Renal pelvis (tissue), 12 donors: ENCODE measurements at places on chromosomes 1 and 21. TPM values are rescaled to one million over a fixed set of nuclear protein-coding genes. Genes with fewer than 3 reads are reported as not detected.
A peak's percentile ranks its signal among the peaks of the same experiment; 100 is the strongest.

The GPA33 gene
- polyA plus RNA-seq: 1.8 TPM

The PPIAL4G gene
- 0.07 TPM for polyA plus RNA-seq

The KHDRBS1 gene
- 237 TPM for polyA plus RNA-seq

- no peak for DNase-seq
Observed at GRCh38 chr1:164592634-164593033, 33.6 kb downstream of the PBX1 start.

DNA sequence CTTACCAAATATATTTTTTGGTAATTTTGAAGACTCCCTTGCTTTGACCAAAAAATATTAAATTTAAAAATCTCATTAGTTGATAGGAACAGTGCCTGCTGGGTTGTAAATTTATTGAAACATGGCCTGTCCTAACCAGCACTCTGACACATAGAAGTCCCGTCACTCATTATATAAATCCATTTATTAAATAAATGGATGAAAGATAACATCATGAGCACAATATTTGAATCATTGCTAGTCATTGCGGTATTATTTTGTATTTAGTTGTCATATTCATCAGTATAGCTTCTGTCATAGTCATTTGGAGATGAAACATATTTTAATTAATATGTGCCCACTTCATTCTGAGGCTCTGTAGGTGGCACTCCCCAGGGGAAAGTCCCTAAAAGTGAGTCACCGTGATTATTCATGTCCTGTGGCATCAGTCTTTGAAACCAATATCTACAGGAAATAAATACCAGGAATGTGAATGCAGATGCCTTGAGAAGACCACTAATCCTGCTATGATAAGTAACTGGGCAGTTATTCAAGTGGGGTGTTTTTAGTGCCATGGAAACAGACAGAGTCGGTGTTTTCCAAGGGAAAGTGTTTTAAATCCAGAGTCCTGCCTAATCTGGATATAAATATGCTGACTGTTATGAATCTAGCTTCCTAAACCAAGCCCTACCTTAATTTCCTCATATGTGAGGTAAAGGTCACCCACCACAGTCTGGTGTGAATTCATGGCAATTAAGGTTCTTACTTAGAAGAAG is 302.0 kb downstream of the DUSP10 start:
- peak; percentile 8 for DNase-seq

DNA sequence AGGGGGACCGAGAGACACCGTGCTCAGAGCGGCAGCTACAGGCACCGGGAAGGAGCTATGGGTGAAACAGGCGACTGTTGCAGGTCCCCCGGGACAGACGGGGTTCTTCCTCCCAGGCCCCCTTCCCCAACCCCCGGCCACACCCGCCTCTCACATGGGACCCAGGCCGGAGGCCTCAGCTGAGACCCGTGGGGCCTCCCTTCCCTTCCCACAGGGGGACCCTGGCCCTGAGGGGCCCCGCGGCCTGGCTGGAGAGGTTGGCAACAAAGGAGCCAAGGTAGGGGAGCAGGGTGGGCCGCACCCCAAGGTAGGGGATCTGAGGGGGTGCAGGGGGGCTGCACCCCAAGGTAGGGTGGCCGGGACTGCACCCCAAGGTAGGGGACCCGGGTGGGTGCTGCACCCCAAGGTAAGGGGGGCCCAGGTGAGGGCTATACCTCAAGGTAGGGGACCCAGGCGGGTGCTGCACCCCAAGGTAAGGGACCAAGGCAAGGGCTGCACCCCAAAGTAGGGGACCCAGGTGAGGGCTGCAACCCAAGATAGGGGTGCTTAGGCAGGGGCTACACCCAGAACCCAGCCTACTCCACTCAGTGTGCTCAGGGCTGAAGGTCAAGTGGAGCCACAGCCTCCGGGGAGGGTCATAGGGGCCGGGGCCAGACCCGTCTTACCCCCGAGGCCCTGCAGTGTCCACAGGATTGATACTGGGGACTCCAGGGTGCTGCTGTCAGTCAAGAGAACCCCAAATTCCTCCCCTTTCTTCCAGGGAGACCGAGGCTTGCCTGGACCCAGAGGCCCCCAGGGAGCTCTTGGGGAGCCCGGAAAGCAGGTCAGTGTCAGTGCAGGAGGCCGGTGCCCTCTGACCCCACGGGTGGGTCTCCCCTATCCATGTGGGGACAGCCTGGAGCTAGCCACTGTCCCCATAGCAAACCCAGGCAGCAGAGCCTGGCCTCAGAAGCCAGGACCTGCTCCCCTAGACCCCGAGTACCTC is 22.7 kb downstream of the COL6A2 start:
- DNase-seq: no peak

- no peak for DNase-seq
Observed at GRCh38 chr1:168441745-168442144, 102.1 kb downstream of the XCL2 start.

GRCh38 chr1:151864411-151864810 is 10.9 kb upstream of the THEM5 start:
- DNase-seq: no peak

- no peak for DNase-seq
Observed at GRCh38 chr1:71273334-71273733, 192.5 kb upstream of the ZRANB2 start.

GRCh38 chr1:78156805-78157521 is 111.2 kb downstream of the GIPC2 start:
- no peak for DNase-seq

GRCh38 chr1:66246351-66247269 is 287.3 kb upstream of the SGIP1 start:
- DNase-seq: no peak
